NCI-H226 (cell line): ENCODE measurements at places on chromosomes 5 and 9.

GRCh38 chr5:161925960-161926359 is 78.0 kb downstream of the GABRA1 start:
- no peak for DNase-seq

DNA sequence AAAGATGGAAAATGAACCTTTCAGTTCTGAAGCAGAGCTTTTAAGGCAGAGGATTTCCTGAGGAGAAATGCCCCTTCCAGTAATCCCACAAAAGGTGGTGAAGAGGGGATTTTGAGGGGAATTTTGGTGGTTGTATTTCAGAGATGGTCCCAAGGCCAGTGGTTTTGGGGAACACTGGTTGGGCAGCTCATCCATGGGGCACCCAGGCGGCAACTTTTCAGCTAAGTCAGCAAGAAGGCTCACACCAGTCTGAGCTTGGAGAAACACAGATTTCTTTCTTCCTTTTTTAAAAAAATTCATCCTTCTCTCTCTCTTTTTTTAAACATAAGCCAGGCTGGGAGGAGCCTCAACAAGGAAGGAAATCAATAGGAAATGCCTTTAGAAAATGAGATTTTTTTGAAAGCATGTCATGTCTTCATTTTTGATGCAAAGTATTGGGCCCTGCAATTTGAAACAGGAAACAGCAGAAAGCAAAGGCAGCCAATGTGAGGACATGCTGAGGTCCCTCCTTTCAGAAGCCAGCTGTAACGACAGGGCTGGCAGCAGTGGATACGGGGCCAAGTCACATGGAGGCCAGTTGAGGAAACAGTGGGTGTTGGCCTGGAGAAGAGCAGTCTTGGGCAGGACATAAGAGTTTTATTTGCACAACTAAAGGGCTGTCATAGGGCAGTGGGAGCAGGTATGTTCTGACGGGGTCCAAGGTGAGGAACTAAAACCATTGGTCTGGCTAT is 155.3 kb upstream of the KLF4 start:
- DNase-seq: no peak

DNA sequence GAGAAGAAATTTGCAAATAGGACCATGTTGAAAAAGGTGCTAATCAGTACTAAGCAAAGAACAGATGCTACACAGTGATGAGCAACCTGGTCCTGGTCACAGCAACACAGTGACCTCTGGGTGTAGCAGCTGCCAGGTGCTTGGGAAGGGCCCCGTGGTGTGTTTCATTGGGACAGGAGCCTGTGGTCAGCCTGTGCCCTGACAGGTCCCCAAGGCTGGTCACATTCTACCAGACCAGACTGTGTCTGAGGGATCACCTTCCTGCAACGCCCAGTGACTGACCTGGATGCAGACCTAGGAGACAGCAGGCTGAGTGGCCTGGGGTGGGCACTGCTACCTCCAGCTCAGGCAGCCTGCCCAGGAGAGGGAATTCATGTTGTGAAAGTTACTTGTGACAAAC is 54.8 kb upstream of the FAM120AOS start:
- no peak for DNase-seq

- DNase-seq: peak; percentile 22
These were observed 24.7 kb upstream of the NUDT12 start for GRCh38 chr5:103587185-103587748.

- no peak for DNase-seq
These were observed 306.7 kb upstream of the BRINP1 start for GRCh38 chr9:119675951-119676350.

DNA sequence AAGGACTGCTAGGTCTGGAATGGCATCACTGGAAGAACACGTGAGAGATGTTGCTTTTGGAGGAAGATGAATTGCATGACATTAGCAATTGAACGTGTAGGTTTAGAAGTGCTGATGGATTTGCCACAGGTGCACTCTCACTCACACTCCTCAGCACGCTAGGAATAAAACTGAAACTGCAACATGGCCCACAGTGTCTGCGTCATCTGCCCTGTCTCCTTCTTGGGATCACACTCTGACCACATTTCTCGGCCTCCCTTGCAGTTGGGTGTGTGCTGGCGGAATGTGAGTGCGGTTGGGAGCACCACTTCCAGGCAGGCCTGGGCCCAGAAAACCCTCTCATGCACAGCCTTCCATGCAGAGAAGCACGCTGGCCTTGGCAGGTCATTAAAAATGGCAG is 152.8 kb upstream of the LHFPL2 start:
- no peak for DNase-seq

GRCh38 chr5:159751459-159751858 is 164.8 kb upstream of the ADRA1B start:
- DNase-seq: no peak

DNA sequence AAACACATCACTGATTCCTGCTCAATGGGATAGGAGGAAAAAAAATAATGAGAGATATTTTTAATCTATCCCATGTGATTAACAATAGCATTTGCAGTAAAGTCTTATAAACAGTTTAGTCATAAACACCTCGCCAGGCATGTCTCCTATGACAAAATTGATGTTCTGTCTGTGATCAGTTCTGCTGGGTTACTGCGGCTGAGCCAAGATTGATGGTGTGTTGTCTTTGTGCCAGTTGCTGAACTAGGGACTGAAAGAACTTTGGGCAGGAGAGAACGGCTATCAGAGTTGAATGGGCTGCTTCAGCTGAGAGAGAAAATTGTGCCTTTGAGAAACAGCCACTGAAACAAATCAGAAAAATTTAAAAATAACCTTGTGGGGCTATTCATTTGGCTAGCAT is 37.3 kb upstream of the MAMDC2 start:
- DNase-seq: no peak

DNA sequence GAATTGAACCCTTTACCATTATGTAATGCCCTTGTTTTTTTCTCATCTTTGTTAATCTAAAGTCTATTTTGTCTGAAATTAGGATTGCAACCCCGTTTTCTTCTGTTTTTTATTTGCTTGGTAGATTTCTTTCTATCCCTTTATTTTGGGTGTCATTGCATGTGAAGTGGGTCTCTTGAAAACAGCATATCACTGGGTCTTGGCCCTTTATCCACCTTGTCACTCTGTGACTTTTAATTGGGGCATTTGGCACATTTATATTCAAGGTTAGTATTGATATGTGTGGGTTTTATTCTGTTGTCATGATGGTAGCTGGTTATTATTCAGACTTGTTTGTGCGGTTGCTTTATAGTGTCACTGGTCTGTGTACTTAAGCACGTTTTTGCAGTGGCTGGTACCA is 117.4 kb upstream of the MARCHF11 start:
- DNase-seq: no peak

DNA sequence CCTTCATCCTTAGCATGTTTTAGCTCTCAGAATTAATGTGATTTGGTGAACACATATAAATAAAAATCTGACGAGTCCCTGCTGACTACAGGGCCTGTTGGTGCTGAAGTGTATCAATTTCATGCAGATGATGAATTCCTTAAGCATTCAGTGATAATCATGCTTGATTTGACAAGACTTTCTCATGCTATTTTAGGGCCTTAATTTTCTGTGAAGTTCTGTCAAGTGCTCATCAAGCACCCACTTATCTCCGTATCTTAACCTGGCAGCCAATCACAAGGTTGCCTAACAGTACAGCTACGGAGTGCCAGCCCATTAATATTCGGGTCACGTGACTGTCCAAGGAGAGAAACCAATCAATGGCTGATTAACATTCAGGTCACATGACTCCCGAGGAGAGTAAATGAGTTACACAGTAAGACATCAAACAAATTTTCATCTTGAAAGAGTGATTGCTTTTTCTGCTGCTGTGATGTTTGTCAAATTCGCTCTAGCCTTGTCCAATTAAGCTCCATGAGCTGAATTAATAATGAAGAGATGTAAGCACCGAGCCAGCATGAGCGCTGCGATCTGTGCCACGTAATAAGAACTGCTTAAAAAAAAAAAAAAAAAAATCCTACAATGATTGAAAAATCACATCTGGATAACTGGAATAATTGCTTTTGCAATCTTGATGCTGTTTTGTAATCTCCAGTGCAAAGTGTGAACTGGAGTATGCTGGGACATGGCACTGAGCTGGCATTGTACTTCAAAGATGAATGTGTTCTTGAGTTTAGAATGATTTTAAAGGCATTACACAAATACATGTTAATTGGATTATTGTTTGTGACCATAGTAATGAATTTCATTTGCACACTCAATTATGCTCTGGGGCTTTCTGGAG is 104.3 kb upstream of the SPATA31D4 start:
- DNase-seq: no peak

DNA sequence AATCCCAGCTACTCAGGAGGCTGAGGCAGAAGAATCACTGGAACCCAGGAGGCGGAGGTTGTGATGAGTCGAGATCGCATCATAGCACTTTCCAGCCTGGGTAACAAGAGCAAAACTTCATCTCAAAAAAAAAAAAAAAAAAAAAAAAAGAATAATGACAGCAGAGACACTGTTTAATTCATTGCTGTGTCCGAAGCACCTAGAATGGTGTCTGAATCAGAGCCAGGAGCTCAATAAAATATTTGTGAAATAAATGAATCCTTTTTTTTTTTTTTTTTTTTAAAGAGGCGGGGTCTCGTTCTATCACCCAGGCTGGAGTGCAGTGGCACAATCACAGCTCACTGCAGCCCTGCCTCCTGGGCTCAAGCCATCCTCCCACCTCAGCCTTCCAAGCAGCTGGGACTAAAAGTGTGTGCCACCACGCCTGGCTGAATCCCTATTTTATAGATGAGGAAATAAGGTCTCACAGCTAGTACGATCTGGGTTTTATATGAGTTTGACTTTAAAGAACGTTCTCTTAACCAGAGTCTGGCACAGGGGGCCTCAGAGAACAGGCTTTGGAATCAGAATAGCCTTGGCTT is 47.8 kb downstream of the THOC3 start:
- DNase-seq: peak; percentile 55

- no peak for DNase-seq
These were observed 61.1 kb downstream of the PSD2 start for GRCh38 chr5:139856714-139857113.

GRCh38 chr5:73228052-73228451 is 55.1 kb downstream of the TMEM174 start:
- DNase-seq: no peak

GRCh38 chr9:124415852-124416484 is 726 bp upstream of the PSMB7 start:
- no peak for DNase-seq

DNA sequence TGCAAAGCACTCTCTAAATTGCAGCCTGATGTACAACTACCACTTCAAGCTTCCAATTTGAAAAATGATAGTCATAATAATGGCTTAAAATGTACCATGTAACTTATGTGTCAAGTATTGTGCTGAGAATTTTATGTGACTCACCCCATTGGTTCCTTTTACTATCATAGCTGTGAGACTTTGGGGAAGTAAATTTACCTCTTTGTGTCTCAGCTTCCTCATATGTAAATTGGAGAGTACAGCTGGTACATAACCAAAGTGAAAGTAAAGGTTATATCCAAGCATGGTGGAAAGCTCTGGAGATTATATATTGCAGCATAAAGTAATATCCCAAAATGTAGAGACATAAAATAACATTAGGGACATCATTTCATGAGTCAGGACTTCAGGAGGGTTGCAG is 2200.4 kb upstream of the C9orf72 start:
- no peak for DNase-seq

- DNase-seq: peak; percentile 93
These were observed 48.9 kb downstream of the CXXC5 start for GRCh38 chr5:139696894-139697658.

DNA sequence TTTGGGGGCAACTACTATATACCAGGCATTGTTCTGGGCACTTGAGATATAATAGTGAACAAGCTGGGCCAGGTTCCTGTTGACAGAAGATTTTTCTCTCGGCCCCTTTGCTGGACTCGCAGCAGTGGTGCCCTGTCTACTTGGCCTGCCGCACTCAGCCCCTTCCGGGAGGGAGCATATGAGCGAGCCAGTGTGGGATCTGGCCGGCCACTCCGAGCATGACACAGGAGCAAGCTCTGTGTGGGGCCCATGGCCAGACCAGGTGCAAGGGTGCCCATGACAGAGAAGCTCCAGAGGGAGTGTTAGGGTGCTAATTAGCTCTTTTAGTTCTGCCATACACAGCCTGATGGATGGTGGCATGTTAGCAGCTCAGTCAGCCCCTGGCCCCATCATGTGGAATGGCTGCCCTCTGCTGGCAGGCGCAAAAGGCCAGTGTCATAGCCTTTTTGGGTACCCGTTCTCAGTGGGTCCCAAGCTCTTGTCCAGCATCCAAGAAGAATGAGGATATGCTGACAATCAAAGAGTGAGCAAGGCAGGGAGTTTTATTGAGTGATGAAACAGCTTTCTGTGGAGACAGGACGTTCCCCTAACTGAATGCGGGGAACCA is 9.3 kb upstream of the KIF4B start:
- peak; percentile 11 for DNase-seq
